Stimulated activated CD4-positive, alpha-beta T cell treated with anti-CD3 and anti-CD28 coated beads, Interleukin-4, amount 100 ng/mL, for 1 hour (primary cell): ENCODE measurements at places on chromosomes 2 and 18.

- no peak for DNase-seq
These were observed 16.7 kb downstream of the WIPF1 start for GRCh38 chr2:174580951-174581350.

GRCh38 chr2:45816272-45816671 is 164.8 kb downstream of the PRKCE start:
- no peak for DNase-seq

DNA sequence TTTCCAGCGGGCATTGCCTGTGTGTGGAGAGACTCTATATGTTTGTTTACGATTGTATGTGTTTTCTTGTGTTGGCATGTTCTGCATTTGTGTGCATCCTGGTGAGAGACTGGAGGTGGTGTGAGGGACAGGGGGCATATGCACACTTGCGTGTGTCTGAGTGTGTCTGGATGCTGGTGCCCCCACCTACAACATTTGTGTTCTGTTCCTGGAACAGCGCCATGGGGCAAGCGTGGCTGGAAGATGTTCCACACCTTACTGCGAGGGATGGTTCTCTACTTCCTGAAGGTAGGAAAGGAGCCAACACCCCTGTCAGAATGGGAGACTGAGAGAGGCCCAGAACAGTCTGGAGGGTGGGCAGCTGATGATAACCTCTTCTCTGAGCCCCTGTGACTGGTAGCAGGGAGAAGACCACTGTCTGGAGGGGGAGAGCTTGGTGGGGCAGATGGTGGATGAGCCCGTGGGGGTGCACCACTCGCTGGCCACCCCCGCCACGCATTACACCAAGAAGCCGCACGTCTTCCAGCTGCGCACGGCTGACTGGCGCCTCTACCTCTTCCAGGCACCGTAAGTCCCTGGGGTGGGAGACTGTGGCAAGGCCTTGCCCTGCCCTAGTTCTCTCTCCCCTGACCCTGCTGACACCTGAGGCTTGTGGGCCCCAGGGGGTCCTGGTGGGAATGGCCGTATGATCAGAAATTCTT is 23.7 kb downstream of the PSD4 start:
- DNase-seq: no peak

DNA sequence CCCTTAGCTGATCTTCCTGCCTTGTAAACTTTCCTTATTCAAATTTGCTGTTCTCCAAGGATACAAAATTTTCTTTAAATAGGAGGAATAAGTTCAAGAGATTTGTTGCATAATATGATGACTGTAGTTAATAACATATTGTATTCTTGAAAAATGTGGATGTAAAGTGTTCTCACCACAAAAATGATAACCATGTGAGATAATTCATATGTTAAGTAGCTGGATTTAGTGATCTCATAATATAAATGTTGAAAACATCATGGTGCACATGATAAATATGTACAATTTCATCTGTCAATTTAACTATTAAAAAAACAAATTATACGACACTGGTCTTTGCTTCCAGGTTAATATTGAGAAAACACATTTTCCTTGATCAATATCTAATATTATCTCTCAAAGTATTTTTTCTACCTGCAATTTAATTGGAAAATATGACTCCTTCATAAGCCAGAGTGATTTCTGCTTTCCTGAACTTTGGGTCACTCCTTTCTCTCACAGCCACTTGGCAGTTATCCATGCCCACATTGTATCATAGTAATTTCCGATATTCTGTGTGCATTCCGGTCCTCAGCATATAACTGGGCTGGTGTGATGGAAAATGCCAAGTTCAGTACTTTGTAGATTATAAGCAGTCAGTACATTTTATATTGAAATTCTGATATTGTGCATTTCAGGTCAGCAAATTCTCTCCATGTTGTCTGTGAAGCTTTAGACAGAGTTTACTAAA is 152.6 kb downstream of the GULP1 start:
- DNase-seq: no peak

GRCh38 chr2:16570516-16570915 is 95.1 kb downstream of the CYRIA start:
- DNase-seq: no peak

DNA sequence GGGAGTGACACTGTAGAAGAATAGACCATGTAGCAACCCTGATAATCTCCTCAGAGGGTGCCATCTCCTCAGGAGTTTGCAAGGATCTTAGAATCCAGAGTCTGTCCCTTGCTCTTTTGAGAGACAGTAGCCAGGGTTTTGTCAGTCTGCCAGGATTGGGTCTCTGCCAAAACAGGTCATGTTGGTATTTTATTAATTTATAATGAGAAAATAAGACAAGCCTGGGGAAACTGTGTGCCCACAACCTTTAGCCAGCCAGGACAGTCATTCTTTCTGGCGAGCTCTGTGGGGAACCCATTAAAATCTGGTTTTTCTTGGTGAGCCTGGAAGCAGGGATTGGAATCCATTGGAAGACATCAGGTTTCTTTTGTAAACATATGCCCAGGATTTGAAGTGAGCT is 78.6 kb downstream of the PTPRM start:
- DNase-seq: no peak

DNA sequence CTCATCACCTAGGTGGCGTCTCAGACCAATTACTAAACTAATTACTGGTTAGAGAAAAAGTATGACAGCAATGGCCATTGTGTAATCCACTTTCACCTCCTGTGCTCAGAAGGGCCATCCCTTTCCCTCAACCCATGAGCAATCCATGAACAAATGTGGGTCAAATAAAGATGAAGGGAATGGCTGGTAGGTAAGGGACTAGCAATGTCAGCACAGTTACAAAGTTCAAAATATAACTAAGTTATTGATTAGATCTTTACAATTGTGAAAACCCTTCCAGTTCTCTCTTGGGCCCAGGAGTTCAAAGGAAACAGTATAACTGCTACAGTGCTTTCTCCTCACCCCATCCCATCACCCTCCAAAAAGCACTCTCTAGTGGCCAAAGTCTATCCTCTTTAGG is 98.3 kb downstream of the DTNA start:
- no peak for DNase-seq
